ENCODE measurements at places on chromosomes 12 and 14.

GRCh38 chr12:89800435-89800834, 91.8 kb upstream of the ATP2B1 start:
- no peak for DNase-seq

DNA sequence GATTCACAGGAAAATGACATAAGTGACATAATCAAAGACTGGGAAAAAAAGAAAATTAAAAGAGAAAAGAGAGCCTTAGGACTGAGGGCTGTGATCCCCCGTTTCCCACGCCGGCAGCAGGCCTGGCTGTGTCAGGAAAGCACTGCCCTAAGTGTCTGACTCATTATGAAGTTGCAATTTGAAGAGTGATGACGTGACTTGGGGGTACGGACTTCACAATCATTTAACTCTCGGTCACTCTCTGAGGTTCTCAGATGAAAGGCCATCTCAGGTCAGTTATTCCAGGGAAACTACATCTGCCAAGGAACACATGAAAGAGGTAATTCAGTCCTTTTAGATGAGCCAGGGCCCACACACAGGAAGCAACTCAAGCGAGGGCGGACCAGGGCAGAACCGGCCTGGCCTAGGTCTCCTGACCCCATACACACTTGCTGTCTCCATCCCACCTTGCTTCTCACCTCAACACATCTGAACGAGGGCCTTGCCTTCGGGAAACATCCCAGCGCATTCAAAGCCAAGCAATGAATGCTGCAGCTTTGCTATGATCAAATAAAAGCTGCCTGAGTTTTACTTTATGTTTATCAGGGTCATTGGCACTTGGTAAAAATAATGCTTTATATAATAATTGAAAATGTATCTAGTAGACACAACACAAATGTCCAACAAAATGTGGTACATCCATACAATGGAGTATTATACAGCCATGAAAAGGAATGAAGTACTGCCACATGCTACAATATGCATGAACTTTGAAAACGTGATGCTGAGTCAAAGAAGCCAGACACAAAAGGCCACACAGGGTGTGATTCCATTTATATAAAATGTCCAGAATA, 2.7 kb downstream of the SSH1 start:
- DNase-seq: no peak

DNA sequence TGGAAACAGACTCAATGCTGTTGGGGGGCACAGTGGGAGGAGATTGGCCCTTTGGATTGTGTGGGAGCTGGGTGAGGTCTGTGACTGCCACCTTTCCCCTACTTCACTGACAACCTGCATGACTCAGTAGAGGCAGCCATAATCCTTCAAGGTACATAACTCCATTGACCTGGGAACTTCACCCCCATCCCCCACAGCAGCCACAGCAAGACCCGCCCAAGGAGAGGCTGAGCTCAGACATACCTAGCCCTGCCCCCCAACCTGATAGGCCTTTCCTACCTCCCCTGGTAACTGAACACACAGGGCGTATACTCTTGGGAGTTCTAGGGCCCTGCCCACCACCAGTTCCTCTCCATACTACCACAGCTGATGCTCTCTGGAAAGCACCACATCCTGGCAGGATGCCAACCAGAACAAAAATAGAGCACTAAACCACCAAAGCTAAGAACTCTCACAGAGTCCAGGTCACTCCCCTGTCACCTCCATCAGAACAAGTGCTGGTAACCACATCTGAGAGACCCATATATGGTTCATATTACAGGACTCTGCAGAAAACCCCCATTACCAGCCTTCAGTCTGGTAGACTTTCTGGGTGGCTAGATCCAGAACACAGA, 703.9 kb downstream of the FSCB start:
- DNase-seq: no peak

DNA sequence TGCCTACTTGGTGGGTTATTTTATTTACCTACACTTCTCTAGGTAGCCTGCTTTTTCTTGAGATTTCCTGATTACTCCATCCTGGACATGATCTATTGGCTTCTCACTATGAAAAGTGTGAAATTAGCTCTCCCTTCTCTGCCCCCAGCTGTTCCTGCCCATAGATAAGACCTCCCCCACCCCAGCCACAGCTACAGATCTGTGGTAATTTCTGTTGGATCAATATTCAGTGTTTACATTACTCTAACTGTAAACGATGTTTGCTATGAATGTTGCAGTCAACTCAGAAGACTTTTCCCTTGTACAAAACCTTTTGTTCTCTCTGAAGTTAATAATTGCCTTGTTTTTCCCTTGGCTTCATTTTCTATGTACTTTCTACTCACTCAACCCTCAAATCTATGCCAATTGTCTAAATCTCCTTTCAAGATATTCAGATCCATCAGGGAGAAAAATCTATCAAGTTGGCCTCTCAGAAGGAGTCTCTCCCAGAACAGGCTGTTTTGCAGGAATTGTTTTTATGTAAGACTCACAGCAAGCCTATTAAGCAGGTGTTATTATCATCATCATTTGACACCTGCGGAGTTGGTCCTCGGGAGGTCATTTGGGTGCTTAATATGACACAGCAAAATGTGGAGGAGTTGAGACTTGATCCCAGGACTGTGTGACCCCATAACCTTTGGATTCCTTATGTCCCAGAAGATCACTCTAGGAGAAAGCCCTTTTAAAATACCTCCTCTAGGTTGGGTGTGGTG, 227.4 kb downstream of the SUDS3 start:
- no peak for DNase-seq

DNA sequence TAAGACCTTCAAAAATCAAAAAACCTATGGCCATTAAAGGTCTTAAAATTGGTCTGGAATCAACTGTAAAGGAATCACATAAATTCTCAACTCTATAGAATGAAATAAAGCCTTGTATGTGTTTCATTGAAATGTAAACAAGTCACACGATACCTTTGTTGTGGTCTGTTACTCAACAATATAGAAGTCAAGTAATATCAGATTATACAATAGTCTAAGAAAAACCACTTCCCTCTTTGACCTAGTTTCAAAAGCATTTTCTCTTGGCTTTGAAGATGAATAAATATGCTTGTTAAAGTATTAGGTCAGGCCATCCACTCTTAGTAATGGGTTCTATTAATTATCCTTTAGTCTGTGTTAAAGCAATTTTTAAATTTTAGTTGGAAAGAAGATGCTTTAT, 79.8 kb upstream of the DIO2 start:
- no peak for DNase-seq

- no peak for DNase-seq
Measured at GRCh38 chr14:34965912-34966311, 16.9 kb upstream of the SRP54 start.

GRCh38 chr12:48969833-48970701, 1.5 kb downstream of the WNT10B start:
- peak; percentile 53 for DNase-seq

- DNase-seq: no peak
Measured at GRCh38 chr14:79421811-79422210, 789.5 kb downstream of the DIO2 start.

GRCh38 chr12:78101946-78102635, 271.4 kb downstream of the NAV3 start:
- DNase-seq: no peak

GRCh38 chr12:122596838-122597237, 69.8 kb downstream of the KNTC1 start:
- no peak for DNase-seq

- DNase-seq: no peak
Measured at GRCh38 chr12:12661086-12661856, 34.7 kb downstream of the GPR19 start.

GRCh38 chr14:59482541-59483331, 1.5 kb downstream of the L3HYPDH start:
- no peak for DNase-seq

DNA sequence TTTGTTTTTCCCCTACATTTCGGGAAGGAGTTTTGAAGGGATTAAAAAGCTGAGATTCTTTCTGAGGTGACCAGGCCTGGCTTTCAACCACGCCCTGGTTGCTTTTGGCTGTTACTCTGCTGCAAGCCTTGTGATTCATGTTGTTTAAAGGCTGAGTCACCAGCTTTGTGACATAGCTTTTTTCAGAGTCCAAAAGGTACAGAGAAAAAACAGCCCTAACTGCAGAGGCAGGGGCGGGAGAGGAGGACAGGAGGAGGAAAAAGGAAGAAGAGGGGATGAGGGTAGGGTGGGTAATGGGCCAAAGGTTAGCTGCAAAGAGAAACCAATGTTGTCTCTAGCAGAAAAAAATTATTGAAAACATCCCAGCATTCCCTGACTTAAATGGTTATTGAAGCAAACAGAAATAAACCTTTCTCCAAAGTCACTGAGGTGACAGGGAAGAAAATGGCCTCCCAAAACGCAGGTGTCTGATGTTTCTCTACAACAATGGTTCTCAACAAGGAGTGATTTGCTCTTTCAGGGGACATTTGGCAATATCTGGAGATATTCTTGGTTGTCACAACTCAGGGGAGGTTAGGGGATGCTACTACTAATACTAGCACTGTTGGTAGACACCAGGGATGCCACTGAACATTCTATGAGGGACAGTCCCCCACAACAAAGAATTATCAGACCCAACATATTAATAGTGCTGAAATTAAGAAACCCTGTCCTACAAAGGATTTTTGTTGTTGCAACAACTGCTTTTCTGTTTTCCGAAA, 2.1 kb upstream of the UBC start:
- peak; percentile 51 for DNase-seq

DNA sequence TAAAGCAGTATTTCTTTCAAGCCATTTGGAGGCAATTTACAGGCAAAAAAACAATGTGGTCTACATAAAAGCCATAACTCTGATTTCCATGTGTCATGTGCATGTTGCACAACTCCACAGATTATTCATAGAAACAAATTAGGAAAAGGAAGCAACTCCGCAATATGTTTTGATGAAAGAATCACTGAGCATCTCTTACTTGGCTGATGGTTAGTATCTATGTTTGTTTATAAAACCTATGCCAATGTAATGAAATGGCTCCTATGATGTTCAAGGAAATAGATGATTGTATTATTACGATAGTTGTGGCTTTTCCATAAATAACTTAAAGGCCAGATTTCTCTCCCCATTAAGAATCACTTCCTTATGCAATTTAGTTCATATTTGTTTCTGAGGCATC, 373.7 kb downstream of the CCDC91 start:
- no peak for DNase-seq

GRCh38 chr12:47882781-47883546, 21.8 kb downstream of the VDR start:
- peak; percentile 41 for DNase-seq

DNA sequence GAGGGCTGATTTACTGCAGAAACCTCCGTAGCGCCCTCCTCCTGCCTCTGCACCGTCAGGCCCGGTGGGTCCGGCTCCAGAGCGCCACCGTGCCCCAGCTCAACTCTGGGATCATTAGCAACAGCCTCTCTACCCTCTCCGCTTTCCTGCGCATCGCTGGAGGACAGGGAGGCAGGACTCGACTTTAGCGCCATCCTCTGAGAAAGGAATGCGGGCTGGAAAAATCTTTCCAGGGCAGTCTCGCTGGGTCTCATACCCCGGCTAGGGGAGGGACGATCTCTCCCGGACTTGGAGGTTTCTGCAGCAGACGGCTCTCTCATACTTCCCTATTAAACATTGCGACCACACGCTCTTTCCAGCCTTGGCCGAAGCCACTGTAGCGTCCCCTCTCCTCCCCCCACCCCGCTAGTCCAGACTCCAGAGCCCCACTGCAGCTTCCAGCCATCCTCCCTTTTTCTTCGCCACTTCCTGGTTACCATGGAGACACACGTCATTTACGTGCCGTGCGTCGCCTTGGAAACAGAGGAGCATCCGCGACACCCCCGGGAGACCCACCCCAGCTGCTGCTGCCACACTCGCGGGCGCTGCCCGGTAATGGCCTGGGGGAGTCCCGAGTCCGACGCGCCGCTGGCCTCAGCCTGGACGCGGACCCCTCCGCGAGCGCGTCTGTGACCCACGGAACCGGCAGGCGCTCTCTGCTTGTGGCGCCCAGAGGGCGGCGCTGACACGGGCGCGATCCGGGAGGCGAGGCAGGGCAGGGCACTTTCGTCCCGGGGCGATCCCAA, at the start of gene CCDC184:
Gene CCDC184 (plus strand): TSS at position 554 of the 785 bp plus-strand sequence. CDS start 479 bp downstream, outside the sequence.
- DNase-seq: peak; percentile 69

- DNase-seq: no peak
Measured at GRCh38 chr14:90308561-90308960, 23.2 kb downstream of the NRDE2 start.

- DNase-seq: no peak
Measured at GRCh38 chr12:91178139-91178561, 4.5 kb downstream of the DCN start.

- DNase-seq: peak; percentile 26
Measured at GRCh38 chr14:34628681-34629135, 1.2 kb downstream of the SNX6 start.

- no peak for DNase-seq
Measured at GRCh38 chr12:74541074-74541473, 3.4 kb downstream of the ATXN7L3B start.

DNA sequence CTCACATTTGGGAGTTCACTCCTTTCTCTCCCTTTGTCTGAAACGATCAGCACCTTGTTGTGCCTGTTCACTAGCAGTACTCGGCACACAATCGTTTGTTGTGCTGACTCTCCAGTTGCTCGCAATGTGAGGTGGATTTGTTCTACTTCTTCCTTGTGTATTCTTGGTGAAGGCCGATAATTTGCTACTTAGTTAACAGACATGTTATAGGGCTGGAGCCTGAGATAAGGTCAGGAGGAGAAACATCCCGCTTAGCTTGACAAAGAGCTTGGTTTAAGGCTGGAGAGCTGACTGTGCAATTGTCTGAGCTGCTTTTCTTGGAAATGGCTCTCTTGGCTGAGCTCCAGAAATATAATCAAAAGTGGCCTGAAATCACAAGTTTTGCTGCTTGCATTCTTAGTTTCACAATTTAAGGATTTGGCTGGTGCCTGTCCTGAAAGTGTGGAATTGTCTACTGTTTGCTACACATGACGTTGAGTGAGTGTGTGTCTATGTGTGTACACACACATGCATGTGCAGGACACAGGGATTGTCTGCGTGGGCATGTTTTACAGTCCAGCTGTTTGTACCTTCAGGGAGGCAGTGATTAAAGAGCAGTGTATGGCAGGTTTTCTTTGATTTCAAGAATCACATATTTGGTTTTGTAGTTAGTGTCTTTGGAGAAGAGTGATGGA, 77.7 kb downstream of the ARF6 start:
- DNase-seq: no peak

- DNase-seq: no peak
Measured at GRCh38 chr14:56059054-56059453, 59.2 kb upstream of the PELI2 start.

- no peak for DNase-seq
Measured at GRCh38 chr12:76332606-76333005, 15.6 kb downstream of the BBS10 start.

DNA sequence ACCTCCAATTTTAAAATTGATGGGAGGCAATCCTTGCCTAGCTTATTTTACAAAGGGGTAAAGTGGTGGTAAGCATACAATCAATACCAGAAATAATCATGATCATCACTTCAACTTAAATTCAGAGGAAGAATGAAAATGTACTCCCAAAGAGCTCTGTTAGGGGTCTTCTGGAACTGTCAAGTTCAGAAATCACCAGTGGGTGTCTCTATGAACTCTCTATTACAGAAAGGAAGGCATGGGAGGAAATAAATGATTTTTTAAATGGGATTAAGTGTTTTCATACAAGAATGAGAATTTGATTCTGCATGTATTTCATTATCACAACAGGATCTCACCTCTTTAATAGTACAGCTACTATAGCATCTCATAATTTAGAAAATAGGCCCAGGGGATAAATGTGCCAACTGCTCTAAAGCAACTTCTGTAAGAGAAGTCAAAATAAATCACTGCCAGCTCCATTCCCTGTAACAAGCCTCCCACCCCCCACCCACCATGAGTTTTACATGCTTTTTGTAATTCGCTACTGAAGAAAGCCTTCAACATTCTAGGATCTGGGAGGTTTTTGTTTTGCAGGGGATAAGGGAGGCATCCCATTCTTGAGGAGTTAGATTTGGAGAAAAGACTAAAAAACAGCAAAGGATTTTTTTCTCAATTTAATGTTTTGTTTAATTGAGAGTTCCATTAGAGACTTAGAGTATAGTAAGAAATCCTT, 9.7 kb downstream of the DCP1B start:
- DNase-seq: no peak
